ENCODE measurements at places on chromosomes 2 and 18.

DNA sequence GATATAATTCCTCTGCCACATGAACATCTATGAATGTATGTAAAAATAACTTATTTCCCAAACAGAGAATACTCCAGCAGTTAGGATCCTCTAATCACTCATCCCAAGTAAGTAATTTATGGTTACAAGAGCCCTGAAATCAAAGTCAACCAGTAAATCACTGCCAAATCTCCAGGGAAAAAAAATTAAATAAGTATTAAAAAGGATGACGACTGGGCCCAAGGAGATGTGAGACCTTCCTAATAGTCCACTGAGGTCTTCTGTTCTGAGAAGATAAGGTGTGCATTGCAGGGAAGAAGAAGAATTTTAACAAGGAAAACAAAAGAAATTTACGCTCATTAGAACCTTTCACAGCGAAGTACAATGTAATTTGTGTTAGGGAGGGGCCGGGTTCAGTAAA lies 28.0 kb upstream of the WDR75 start:
- no peak for DNase-seq

DNA sequence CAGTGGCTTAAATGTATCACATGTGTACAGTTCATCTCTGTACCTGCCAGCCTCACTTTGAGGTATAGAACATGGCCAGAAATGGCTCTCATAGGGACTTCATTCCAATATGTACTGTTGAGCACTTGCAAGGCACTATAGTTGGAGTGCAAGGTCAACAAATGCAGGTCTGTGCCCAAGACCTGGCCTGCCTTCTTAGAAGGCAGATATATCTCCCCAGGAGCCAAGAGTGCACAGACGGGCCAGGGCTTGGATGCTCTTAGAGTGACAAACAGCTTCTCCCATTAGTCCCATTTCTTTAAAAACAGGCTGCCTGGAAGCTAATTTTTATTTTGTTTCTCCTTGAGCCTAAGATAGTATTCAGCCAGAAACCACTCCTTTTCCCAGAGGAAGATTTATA lies 7.3 kb downstream of the TEX261 start:
- DNase-seq, result no peak

DNA sequence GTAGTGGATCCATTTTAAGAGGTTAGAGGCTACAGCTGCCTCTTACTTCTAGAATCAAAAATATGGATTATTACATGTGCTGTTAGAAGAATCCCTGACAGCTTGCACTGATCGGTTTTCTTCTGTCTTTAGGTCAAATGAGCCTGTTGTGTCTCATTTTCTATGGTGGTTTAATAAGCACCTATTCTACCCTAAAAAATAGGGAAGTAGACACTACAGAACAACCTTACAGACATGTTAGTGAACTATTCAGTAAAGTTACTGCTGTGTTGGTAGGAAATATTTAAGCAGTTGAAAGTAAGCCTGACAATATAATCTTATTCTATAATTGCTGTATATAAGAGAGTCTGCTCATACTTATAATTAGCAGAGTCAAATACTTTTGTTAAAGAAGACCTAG lies 168.5 kb upstream of the NOSTRIN start:
- no peak for DNase-seq

GRCh38 chr2:36193680-36194079 lies 161.9 kb upstream of the CRIM1 start:
- DNase-seq, result no peak

DNA sequence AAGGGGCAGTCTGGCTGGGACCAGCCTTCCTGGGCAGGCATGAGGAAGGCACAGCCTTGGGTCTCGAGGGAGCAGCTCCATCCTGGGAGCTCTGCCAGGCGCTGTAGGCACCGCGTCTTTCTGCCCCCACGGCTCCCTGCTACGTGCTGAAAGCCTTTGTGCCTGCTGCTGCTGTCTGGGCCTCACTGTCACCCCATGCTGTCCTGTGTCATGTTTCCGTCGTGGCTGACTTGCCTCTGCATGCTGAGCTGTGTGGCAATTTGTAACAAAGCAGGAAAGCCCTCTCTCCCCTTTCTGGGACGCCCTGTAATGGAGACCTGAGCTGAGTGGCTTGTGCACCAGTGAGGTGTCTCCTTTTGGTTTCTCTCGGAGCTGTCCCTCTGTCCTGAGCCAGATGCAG lies 152.5 kb downstream of the TSN start:
- DNase-seq, result no peak
